ENCODE measurements at places on chromosomes 7 and 10. TPM values are rescaled to one million over a fixed set of nuclear protein-coding genes. Genes with fewer than 3 reads are reported as not detected.

Gene PALD1
- 0.36 TPM for total RNA-seq

- no peak for DNase-seq
Measured at GRCh38 chr10:6170638-6171037, 32.1 kb upstream of the PFKFB3 start.

DNA sequence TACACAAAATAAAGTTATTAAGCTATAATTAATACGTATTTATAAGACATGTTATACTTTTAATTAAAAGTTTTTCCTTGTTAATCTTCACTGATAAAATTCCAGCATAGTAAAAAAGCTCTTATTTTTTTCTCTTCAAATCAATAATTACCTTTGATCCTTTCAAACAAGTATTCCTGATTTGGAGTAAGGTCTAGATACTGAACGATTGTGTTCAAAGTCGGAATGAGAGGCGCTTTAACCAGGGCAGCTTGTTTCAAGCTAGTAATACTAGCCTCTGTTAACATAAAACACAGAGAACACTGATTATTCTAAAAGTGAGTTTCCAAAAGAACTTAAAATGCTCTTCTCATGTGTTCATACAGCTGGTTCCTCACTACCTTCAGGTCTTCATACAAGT lies 27.0 kb downstream of the TMEM209 start:
- no peak for DNase-seq

DNA sequence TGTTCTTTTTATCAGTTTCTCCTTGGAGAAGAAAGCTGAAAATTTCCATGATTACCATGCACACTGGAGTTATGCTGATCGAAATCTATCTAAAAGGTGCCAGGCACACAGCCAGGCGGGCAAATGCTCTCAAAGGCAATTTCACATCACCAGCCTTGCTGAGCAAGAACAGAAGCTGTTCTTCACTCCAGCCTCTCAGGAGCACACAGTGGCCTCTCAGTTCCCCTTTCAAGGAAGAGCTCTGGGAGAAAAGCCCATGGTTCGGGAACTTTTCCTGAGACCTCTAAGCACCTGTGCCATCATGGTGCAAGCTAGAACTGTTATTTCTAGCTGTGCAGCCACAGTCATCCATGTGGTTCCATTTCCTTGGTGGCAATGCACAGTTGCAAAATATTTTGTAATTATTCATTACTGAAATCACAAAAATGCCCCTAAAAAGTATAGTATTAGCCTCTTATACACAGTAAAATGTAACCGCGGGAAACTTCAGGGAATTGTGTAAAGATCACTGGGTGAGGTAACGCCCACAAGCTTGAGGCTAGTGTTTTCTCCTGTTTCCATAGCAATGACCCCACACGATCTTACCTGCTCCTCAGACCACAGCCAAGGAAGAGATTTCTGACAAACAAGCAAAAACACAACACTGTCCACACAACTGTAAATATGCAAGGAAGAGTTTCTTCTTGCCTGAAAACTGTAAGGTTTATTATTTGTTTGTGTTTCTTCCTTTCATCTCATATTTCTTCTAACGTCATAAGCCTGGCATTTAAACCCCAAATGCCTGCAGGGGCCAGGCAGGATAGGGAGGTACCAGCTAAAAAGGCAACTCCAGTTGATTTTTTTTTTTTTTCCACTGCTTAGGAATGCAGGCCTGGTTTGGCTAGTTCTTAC lies 121.2 kb downstream of the FAM107B start:
- no peak for DNase-seq

- no peak for DNase-seq
Measured at GRCh38 chr7:51158742-51159445, 157.7 kb downstream of the COBL start.

GRCh38 chr7:44782460-44782859 lies 14.0 kb upstream of the PPIA start:
- no peak for DNase-seq

DNA sequence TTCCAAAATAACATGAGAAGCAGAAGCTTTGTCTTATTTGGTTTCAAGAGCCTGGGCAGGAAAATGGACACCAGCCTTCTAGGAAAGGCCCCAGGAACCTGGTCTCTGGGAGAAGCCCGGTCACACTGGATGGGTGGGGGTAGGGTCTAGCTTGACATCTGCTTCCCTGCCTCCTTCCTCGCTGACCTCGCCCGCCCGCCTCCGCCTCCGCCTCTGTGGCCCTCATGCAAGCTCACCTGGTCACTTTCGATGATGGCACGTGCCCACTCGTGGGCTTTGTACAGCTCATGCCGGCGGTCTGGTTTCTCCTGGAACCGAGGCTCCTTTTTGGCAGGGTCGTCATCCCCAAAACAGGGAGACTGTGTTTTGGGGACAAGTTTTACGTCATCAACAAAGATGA lies 63.4 kb downstream of the SCRN1 start:
- DNase-seq, result no peak

DNA sequence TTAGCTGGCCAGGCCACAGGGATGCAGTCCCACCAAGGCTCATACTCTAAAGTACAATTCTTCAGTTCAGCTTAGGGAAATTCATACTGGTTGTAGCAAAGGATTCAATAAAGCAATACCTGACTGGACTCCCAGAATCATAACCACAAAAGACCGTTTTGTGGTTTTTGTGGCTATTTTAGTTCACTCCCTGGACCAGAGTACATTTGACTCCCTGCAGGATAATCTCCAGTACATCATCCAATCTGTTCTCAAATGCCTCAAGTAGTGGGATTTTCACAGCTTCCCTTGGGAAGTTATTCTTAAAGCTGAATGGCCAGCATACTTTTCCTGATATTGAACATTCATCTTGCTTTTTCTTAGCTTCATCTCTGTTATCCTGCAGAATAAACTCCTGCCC lies 29.3 kb upstream of the YAE1 start:
- no peak for DNase-seq

DNA sequence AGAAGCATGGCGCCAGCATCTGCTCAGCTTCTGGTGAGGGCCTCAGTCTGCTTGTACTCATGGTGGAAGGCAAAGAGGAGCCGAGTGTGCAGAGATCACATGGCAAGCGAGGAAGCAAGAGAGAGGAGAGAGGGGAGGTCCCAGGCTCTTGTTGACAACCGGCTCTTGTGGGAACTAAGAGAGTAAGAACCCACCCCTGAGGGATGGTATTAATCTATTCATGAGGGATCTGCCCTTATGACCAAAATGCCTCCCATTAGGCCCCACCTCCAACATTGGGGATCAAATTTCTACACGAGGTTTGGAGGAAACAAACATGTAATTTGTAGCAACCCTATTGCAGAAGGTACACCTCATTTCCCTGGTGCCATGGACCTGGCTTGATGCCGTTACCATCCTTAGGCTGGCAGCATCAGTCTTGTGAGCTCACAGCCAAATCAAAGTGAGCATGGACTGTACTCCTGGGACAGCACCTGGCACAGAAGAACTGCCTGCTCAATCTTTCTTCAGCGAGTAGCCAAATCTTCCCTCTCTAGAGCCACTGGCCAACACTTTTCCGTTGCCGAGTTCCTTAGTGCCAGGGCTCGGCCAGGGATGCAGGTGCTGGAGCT lies 6.5 kb downstream of the BTBD16 start:
- DNase-seq, result no peak

Gene ITPRID1
- total RNA-seq, result not detected

- peak; percentile 33 for DNase-seq
Measured at GRCh38 chr7:112204499-112205342, 1.5 kb downstream of the DOCK4 start.

DNA sequence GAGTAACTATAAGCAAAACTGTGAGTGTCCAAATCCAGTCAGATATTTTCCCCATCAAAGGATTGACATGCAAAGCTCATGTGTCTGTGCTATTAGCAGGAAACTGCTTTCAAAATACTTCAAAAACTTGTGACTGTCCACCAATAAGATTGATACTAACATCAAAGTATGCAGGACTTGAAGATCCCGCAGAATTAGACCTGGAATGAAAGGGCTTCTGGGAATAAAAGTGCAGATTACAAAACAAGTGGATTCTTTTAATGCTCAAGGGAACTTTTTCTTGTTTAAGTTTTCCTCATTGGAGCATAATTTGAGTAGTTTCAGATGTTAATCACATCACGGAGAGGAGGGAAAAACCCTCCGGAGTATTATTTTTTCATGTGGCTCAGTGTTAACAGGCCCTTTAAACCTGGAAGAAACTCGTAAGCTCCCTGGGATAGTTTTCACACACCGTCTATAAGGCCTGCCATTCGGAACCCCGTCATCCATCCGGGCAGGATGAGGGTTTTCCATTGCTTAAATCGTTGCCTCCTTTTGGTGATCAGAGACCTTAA lies 33.9 kb upstream of the MKX start:
- no peak for DNase-seq
